ENCODE measurements at places on chromosomes 4 and X.

DNA sequence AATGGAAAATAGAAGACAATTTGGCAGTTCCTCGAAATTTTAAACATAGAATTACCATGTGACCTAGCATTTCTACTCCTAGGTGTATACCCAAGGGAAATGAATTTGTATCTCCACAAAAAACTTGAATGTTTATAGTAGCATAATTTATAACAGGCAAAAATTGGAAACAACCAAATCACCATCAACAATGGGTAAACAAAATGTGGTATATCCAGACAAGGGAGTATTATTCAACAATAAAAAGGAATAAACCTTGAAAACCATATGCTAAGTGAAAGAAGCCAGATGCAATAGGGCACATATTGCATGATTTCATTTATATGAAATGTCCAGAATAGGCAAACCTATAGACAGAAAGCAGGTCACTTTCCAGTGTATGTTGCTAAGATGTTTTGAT is 83.8 kb downstream of the SNX25 start:
- no peak for DNase-seq

DNA sequence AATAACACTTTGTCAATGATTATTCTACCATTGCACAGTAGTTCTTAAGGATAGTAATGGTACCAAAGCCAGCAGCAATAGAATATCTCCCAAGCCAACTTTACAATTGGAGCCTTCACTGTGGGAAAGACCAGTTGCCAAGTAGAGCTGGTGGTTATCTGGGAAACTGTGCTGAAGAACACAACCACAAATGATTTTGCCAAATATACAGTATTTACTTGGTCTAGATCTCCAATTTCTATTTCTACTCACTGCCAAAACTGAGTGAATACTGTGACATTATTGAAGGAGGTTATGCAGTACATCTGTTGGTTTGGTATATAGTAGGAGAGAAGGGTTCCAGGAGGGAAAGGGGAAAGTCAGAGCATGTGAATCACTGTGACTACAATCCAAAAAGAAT is 3.8 kb downstream of the TET2 start:
- DNase-seq, result no peak

DNA sequence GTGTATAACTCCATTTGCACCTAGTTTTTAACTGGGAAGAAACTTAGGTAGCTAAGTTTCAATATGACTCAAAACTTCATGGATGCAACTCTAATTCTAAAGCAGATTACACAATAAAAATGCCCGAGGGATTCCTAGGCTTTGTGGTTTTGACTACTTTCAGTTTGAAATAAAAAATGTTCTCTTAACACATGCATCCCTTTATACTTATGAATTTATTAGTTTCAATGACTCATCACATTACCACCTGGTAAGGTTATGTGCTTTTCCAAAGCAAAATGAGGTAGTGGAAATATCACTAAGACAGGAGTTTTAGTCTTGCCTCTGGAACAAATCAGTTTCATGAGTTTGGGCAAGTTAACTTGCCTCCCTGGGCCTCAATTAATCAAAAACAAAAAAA is 125.5 kb downstream of the OPHN1 start:
- DNase-seq, result no peak

DNA sequence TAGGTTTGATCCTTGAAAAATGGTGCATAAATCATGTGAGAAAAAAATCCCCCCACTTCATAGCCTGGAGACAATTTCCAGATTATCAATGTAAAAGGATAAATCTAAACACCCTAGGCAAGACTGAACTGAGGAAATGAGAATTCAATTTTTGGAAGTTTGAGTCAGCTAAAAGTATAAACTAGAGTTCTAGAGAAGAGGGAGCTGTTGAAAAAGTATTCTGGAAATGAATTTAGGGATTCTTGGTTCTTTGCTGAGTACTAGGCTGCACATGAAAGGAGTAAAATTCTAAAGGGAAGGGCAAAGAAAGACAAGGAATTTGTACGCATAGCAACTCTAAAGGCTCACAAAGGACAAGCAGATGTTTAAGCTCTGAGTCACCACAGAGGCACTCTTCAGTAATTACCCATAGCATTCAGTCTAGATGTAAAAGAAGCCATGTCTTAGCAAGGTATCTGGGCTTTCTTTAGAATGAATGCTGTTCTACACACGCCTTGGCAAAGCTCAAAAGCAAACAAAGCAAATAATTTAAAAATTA is 896.5 kb downstream of the PDHA2 start:
- DNase-seq, result no peak

GRCh38 chr4:10023050-10023419 is 1.7 kb upstream of the SLC2A9 start:
- no peak for DNase-seq

GRCh38 chr4:158571736-158572135 is 50.1 kb downstream of the RXFP1 start:
- no peak for DNase-seq

- no peak for DNase-seq
These were observed 2.6 kb downstream of the C4orf33 start for GRCh38 chr4:129098531-129099001.

DNA sequence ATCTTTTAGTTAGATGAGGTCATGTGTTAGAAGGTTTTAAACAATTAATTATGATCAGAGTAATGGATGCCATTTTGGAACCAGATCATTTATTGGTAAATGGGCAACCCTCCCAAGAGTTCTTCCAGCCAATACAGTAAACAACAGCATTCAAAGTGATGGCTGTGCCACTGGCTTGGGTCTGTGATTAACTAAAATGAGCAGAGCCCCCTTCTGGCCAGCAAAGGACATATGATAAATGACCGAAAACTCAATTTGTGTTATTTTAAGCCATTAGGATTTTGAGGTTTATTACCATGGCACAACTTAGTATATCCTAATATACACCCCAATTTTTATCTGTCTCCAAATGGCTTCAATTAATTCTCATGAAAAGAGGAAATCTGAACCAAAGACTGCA is 90.8 kb upstream of the NPFFR2 start:
- DNase-seq, result no peak

GRCh38 chr4:98568941-98569663 is 89.3 kb downstream of the TSPAN5 start:
- no peak for DNase-seq

DNA sequence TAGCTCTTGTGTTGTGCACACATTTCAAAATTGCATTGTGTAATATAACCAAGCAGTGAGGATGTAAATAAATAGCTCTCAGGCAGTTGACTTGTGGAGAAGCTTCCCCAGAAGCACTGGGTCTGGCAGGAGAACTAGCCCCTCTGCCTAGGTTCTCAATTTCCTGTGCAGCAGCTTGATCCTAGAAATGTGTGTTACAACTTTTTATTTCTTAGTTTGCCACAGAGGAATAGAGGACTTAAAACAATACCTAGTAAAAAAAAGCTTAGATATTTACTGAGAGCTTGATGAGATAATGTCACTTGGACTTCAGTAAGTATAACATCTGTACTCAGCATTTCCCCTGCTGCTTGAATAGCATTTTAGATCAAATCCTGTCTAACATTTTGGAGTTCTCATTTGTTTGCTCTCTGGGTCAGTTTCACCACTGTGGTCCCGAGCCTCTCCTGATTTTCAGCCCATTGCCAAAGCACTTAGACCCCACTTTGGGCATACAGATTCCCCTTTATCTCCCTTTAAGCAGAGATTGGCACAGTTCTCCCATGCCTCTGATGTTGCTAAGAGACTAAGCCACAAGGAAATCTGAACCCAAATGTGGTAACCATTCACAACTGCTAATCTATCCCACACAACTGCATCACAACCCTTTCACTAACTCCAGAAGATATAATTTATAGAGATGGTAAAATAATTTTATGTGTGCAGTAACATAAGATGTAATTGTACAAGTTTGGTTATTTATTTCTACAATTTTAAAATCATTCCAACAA is 98.2 kb upstream of the NRK start:
- DNase-seq, result no peak

DNA sequence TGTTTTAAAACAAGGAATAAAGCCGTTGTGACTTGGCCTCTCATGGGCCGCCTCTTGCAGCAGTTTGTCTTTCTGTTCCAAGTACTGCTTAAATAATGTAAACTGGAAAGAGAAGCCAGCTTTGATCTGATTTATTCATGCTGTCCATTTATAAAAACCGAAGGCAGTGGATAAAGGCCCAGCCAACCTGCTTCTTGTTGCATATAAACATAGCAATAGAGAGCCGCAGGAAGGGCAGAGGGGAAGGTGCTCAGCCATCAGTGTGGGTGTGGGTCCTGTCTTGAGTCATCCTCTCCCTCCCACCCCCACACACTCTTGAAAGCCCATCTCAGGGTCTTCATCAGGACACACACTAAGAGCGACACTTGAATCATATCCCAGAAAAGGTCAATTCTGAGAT is 187.9 kb upstream of the FAM9B start:
- DNase-seq, result no peak

DNA sequence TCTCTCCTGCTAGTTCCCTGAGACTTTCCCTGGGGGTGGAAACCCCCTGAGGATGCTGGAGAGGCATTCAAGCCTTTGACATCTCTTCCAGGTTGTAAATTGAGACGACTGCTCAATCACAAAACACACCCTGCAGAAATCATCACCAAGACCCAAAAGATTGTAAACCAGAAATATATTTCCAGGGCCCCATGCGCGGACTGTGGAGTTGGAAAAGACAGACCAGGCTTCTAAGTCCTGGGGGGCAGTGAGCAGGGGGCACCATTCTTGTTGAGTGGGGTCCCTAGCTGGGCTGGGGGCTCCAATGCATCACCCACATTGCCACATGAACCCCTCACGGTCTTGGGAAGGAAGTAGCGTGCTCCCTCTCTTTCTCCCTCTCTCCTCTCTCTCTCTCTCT is 87.9 kb upstream of the C4orf50 start:
- no peak for DNase-seq

GRCh38 chrX:97322401-97322800 is 438.7 kb downstream of the RPA4 start:
- DNase-seq, result no peak

GRCh38 chr4:23874536-23874901 is 15.3 kb downstream of the PPARGC1A start:
- no peak for DNase-seq

DNA sequence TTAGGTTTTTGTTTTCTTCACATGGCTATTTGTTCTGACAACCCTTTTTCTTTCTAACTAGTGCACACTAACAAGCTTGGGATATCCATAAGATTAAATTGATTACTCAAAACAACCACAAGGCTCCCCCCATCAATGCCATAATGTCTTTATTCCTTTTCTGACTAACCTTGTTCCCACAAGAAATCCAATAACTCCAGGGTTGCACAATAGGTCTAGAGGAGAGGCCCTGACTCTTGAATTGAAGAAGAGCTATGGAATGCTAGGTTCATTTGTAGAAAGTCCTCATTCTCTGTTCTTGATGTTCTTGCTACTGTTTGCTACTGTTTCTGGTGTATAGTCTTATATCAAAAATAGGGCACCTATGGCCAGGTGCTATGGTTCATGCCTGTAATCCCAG is 71.0 kb downstream of the PRRG1 start:
- DNase-seq, result no peak

GRCh38 chr4:173991316-173991715 is 292.2 kb downstream of the FBXO8 start:
- no peak for DNase-seq

DNA sequence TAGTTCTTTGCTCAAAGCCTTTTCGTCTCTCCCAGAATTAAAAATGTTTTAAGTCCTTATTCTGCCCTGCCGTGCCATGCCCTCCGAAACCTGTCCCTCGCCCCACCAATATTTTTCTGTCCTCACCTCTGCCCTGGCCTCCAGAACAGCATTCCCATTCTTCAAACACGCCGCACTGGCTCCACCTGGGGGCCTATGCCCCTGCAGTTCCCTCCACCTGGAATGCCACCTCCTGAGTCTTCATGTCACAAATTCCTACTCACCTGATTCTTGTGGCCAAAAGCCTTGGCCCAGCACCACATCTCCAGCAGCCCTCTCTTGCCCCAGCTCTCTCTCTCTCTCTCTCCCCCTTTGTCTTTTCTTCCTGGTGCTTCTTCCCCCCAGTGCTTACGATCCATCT is 91.6 kb downstream of the APBB2 start:
- no peak for DNase-seq

- DNase-seq, result no peak
These were observed 465.9 kb downstream of the MID1IP1 start for GRCh38 chrX:39267176-39267575.

DNA sequence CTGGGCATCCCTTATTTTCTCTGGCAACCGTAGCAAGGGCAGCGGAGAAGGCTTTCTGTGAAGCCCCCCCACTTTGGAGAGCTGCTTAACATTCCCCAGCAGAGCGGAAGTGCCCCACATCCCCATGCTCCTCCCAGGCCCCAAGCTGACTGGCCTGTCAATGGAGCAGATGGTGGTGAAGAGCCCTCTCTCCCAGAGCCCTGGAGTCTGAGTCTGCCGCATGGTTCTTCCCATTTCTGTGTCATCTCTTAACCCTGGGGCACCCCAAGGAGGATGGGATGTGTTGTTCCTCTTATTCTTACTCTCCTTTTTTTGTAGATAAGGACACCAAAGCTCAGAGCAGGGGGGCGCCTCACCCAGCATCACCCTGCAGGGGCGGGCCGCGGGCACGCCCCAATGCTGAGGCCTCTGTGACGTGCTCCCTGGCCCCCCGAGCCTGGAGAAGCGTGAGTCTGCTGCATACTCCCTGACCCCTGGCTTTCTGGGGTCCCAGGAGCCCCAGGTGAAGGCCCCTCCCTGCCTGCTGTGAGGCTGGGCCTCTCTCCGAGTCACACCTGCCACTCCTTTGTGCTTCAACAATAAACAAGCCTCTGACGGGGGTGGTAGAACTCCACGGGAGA is 35.9 kb downstream of the ADRA2C start:
- no peak for DNase-seq

- DNase-seq, result no peak
These were observed 144.4 kb downstream of the NHS start for GRCh38 chrX:17519358-17519757.

- no peak for DNase-seq
These were observed 4.5 kb upstream of the TMEM255A start for GRCh38 chrX:120315776-120316175.

DNA sequence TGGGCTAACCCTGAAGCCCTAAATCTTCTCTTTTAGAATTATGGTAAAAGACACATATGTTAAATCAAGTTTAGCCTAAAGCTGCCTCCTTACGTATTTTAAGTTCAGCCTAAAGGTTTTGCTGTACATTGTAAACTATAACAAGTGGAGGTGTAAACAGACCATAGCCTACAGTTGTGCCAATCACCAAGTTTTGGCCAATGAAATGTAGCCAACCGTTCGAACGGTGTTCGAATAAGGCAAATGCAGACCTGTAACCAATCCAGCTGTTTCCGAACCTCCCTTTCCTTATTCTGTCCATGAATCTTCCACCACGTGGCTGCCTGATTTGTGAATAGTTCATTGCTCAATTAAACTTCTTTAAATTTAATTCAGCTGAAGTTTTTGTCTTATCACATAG is 52.1 kb upstream of the TBC1D9 start:
- no peak for DNase-seq

DNA sequence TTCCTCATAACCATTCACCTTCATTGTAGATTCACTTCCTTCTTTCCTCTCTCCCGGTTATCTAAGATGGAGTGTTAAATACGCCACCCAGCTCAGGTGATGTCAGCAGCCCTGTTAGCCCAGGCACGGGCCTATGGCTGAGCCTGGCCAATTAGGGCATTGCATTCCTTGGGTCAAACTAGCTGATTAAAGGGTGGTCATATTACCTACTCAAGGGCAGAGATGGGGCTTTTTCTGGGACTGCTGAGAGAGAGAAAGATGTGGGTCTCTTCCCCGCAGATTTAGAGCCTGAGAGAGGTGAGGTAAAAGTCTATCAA is 39.9 kb upstream of the AFAP1 start:
- no peak for DNase-seq

Measured in DMS153 (cell line).